ENCODE measurements at places on chromosomes 11 and 22. TPM values are rescaled to one million over a fixed set of nuclear protein-coding genes. Genes with fewer than 3 reads are reported as not detected.
A peak's percentile ranks its signal among the peaks of the same experiment; 100 is the strongest.

- DNase-seq, result no peak
These were observed 214.6 kb downstream of the DSCAML1 start for GRCh38 chr11:117582433-117582832.

DNA sequence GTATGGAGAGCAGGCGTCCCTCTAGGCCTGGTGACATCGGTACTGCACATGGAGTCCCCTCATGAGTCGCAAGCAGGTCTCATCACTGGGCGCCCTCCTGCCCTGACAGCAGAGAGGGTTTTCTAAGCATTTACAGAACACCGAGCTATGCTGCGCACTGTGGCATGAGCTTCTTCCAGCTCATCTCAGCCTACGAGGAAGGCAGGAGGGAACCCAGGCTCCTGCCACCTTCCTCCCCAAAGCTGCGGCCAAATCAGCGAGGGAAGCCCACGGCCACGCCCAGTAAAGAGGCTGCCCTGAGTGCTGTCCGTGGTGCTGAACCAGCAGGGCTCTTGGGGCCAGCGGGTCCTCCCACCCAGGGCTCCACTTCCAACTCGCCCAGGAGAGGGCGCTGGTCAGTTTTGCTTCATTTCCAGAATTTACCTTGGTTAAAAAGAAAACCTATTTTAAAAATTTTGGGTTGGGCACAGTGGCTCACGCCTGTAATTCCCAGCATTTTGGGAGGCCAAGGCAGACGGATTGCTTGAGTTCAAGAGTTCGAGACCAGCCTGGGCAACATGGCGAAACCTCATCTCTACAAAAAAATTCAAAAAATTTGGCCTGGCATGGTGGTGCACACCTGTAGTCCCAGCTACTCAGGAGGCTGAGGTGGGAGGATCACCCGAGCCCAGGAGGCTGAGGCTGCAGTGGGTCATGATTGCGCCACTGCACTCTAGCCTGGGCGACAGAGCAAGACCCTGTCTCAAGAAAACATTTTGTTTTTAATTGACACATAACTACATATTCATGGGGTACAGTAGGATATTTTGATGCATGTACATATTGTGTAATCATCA lies 34.2 kb downstream of the PHF21B start:
- peak; percentile 27 for DNase-seq

GRCh38 chr11:62370743-62371440 lies 33.6 kb downstream of the ASRGL1 start:
- no peak for DNase-seq

GRCh38 chr11:33185756-33186155 lies 24.5 kb upstream of the CSTF3 start:
- no peak for DNase-seq

DNA sequence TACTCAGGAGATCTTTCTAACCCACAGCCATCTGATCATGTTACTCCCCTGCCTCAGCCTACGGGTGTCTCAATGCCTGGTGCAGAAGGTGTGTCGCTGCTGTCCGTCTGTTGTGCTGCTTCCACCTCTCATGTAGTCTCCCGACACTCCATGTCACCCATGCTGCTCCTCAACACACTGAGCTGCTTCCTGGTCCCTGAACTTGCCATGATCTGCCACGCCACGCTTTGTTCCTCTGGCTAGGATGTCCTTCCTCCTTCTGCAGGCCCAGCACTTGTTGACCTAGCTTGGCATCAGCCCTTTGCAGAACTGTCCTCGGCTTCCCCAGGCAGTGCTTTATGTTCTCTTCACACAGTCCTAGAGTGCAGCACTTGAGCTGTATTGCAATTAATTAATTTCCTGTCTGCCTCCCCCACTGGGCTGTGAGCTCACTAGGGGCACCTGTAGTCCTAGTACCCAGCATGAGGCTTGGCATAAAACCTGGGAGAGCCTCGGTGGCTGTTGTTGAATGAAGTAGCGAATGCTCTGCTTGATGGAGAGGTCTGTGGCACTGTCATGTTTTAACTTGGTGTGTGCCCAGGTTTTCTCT lies 9.5 kb downstream of the GTPBP1 start:
- DNase-seq, result no peak

DNA sequence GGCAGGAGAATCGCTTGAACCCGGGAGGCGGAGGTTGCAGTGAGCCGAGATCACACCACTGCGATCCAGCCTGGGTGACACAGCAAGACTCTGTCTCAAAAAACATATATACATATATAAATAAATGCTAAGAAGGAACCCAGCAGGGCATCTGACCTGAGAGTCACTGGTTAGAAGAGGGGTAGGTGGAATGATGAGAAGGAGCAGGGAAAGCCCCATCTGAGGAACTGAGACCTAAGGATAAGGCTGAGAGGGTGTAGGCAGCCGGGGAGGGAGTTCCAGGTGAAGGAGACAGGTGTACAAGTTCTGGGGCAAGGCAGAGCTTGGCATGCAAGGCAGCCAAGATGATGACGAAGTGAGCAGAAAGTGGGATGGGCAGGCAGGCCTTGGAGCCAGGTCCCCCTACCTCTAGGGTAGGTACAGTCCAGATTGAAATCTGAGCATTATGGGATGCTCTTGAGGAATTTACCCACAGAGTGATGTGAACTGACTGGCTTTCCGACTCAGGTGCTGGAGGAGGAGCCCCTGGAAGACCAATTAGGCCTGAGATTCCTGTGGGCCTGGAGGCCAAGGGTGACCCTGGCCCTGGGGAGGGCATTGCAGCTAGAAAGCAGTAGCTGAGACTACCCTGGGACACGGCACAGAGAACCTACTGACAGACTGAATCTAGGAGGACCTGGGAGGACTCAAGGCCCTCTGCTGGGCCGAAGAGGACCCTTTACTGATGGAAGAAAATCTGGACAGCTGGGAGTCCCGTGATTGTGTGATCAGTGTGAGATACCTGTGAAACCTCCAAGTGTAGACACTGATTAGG lies 22.8 kb downstream of the KLHL22 start:
- DNase-seq, result no peak

DNA sequence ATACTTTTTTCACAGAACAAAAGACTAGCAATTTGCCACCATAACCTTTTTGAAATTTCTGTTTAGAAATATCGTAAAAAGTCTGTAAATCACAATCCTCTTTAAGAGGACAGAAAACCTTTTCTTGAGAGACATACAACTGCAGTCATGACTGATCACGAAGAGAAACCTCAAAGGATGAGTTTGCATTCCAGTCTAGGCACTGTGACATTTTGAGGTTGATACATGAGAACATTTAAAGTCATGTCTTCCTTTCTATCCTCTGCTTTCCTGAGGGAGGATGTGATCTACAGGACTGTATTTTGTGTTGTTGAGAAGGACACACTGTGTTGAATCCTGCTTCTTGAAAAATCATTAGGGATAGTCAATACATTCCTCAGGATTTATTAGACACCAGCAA lies 476.7 kb upstream of the CCDC179 start:
- no peak for DNase-seq

DNA sequence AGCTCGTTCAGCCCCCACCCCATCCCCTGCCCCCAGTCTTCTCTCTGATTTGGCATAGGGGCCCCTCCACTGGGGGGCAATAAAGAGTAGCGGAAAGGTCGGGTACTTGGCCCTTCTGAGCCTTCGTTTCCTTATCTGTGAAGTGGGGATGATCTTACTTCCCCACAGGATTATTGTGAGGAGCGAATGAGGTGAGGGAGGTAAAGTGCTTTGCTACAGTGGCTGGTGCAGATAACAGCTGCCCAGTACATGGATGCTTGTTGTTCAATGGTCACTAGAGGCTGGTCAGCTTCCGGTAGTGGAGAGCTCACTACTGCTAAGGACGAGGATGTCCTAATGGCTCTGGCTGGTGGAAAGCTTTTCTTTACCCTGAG lies 101.2 kb downstream of the CEP164 start:
- DNase-seq, result no peak

- no peak for DNase-seq
These were observed 19.5 kb downstream of the LHFPL7 start for GRCh38 chr22:24926849-24927579.

- DNase-seq, result no peak
These were observed 36.6 kb upstream of the SYT7 start for GRCh38 chr11:61617515-61617914.

DNA sequence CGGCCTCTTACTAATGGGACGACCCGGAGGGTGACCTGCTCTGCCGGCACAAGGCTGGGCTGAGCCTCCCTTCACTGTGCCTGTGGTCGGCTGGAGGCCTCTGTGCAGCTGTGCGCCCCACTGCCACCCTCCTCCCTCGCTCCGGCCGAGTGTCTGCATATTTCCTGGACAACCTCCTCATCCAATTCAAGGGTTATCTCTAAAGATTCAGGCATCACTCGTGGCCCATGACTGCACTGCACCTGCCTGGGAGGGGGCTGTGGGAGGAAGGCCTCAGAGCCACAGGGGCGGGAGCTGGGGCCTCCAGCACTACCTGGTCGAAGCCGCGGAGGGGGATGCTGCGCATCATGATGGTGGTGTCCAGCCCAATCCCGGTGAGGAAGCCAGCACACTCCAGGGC lies 43.1 kb upstream of the GNB1L start:
- DNase-seq, result no peak

Gene GPHA2
- not detected for total RNA-seq

Gene CLMP
- 7.1 TPM for total RNA-seq

All from glomerular endothelial cell (primary cell).